CD4-positive, alpha-beta memory T cell (primary cell): ENCODE measurements at places on chromosomes 12 and 14. TPM values are rescaled to one million over a fixed set of nuclear protein-coding genes. Genes with fewer than 3 reads are reported as not detected.

GRCh38 chr12:102535306-102535705 is 54.9 kb upstream of the IGF1 start:
- no peak for DNase-seq

DNA sequence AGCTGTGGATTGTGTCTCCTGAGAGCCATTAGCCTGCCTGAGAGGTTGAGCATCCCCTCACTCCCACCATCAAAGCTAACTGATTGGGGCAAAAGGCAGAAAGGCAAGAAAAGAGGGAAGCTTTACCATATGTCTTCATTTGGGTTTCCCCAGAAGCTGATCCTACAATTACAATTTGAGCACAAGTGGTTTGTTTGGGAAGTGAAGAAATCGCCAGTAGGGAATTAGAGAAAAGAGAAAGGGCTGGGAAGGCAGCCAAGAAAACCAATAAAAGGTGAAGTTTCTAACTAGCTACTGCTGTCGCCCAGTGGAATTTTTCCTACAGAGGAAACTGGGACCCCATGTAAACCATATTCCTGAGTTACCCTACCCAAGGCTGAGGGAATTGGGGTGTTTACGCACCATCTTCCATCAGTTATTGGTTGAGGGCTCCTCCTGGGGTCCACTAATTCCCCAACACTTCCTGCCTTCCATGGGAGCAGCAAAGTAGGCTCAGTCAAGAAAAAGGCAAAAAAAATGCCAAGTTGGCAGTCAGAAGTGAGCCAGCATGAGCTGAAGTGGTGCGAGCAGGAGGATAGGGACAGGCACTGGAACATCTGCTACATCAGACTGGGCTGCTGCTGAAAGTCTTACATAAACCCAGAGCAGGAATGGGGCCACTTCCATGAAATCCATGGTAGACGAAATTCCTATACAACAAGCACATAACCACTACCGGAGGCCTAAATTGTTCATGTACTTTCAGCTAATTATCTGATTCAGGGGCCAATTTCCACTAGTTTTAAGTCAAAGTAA is 17.3 kb downstream of the KCNK10 start:
- DNase-seq = no peak

DNA sequence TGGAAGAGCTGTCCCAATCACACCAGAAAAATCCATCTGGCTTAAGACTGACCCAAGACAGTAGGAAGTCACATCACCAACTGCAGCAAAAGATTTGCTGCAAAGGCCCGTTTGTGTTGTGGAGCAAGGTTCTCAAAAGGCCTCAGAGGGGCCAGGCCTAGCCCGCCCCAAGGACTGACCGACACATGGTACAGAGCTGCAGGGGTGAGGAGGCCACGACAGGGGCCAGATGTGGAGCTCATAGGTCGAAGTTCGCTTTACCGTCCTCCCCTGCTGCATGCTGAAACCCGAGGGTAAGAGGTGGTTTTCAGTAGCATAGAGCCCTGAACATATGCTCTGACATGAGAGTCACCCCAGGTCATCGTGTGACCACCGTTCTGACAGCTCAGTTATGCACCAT is 35.5 kb downstream of the PLBD1 start:
- no peak for DNase-seq

ANO4 gene
- polyA plus RNA-seq = not detected

CAPS2 gene
- 2.4 TPM for polyA plus RNA-seq

- no peak for DNase-seq
Measured at GRCh38 chr12:87266305-87266704, 762.9 kb downstream of the C12orf50 start.

TRIM9 gene
- not detected for polyA plus RNA-seq

INTS13 gene
- 23.7 TPM for polyA plus RNA-seq

RIMBP2 gene
- polyA plus RNA-seq = not detected

OASL gene
- 9.8 TPM for polyA plus RNA-seq

DNA sequence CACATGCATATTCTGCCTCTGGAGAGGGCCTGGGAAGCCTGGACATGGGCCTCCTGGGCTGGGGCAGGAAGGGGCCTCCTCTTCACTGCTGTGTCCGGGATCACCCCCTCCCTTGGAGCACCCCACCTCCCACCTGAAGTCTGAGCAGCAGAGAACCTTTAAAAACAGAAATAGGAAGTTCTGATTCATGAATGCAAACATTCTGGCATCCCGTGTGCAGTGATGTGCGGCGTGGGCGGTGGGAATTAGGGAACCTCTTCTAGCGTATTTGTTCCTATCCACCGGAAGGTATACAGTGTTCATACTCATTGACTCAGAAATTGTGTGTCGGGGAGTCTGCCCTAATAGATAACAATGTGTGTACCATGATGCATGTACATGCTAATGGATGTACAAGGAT is 46.2 kb downstream of the C14orf132 start:
- DNase-seq = no peak

DNA sequence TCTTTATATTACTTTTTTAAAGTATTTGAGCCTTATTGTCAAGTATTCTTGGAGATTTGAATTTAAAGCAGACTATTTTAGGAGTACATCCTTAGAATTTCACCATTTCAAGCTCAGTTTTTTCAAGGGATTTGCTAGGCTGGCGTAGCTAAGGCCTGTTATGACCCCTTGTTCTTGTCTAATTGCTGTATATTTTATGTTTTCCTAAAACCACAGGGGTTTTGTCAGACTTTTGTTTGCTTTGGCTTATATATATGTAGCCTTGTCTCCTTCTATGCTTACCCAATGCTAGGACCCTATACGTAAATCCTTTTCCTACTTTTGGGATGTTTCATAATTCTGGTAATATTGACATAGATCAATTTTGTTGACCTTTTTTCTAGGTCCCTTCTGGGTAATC is 147.0 kb upstream of the SYT10 start:
- DNase-seq = no peak

ITGB7 gene
- polyA plus RNA-seq = 271 TPM

DNA sequence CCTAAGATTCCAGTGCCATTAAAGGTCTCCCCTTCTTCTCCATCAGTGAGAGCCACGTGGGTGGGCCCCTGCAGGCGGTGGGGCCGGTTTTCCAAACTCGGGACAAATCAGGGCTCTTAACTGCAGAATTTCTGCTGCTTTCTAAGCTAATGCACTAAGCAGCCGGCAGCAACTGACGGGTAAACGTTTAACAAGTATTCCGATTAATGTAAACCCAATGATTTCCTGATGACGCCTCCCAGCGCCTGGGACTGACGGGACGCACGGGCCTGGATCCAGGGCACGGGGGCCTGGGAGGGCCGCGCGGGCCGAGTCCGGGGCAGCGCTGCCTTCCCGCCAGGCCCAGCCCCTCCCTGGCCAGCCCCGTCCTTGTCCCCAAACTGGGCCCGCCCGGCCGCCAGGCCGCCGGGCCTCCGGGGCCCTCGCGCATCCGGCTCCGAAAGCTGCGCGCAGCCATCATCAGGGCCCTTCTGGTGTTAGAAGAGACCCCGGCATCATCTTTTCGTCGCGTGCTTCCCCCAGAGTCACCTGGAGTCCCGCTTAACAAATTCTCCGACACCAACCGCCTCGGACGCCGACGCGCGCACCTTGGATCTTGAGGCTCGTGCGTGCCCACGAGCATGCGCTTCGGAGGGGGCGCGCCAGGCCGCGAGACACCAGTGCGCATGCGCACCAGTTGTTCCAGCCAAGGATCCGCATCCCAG is at the start of gene MLH3:
MLH3 (minus strand) TSS at position 616 of the 704 bp plus-strand sequence. CDS start 1,812 bp downstream, outside the sequence.
- peak; percentile 79 for DNase-seq

GRCh38 chr12:108017472-108018057 is 111.5 kb upstream of the WSCD2 start:
- DNase-seq = no peak

DNA sequence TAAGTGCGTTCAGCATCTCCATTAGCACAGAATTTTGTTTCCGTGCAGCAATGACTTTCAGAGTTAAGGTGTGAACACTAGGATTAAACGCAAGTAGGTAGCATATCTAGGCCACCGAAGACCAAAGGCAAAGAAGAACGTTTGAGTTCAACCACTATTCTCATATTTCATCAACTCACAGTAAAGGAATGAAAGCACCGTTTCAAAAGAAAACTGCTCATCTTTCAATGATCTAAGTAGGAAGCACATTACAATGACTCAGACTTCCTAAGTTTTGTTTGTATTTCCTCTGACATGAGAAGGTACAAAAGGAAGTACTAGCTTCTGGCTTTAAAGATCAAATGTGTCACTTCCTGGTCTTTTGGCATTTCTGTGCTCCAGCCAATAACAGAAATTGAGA is 57.6 kb downstream of the ACADS start:
- DNase-seq = no peak

- no peak for DNase-seq
Measured at GRCh38 chr12:67377021-67377420, 107.9 kb downstream of the CAND1 start.

GLIPR1L1 gene
- not detected for polyA plus RNA-seq

MFAP5 gene
- not detected for polyA plus RNA-seq
